Activated CD4-positive, alpha-beta T cell treated with anti-CD3 and anti-CD28 coated beads for 48 hours (primary cell): ENCODE measurements at places on chromosomes 16 and 17.
A peak's percentile ranks its signal among the peaks of the same experiment; 100 is the strongest.

GRCh38 chr16:30662449-30662848 is 4.2 kb downstream of the FBRS start:
- DNase-seq, result no peak

DNA sequence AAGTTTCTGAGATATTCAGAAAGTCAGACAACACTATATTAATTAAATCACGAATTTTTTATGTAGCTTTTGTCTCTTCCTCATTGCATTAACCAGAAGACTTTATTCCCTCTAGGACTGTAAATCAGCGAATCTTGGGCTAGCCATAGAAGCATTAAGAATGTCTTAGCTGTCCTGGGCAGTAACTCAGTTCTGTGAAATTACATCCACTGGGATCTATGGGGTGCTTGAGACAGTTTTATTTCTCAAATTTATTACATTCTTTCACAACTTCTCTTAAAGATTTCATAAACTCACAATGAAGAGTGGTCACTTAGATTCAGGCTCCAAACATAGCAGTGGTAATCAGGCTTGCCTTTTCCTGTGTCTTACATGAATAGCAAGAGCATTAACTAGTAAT is 1153.4 kb downstream of the CDH8 start:
- no peak for DNase-seq

- no peak for DNase-seq
Observed at GRCh38 chr17:79219208-79219935, 144.7 kb downstream of the ENGASE start.

GRCh38 chr17:40251576-40251975 is 32.5 kb downstream of the WIPF2 start:
- DNase-seq, result no peak

GRCh38 chr16:87043231-87044031 is 273.8 kb downstream of the C16orf95 start:
- no peak for DNase-seq

DNA sequence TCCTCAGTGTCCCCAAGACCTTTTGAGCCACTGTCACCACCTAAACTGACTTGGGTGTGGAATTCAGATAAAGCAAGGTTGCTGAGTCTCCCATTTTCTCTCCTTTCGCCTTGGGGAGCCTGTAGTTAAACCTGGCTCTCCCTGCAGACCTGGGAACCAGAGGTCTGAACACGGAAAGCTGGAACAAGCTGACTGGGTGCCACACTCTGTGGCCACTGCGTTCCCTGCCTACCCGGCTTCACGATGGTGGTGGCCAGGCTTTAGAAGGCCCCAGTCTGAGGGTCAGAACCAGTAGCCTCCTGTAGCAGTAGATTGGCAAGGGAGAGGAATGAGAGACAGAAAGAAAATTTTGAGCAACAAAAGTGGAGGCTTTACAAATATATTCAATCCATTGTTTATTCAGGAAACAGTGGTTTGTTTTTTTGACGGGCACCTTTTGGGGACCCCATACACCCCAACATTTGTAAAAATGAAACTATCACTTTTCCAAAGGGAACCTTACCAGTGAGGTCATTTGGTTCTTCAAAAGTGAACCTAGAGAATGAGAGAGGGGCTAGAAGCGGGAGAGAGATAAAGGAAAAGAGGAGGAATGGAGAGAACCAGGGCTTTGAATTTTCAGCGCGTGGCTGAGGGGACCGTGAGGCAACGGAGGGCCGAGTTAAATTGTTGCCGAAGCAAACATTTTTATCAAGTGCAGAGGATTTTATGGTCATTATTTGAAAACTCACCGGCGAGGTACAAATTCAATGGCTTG is 1.8 kb upstream of the HOXB8 start:
- no peak for DNase-seq

DNA sequence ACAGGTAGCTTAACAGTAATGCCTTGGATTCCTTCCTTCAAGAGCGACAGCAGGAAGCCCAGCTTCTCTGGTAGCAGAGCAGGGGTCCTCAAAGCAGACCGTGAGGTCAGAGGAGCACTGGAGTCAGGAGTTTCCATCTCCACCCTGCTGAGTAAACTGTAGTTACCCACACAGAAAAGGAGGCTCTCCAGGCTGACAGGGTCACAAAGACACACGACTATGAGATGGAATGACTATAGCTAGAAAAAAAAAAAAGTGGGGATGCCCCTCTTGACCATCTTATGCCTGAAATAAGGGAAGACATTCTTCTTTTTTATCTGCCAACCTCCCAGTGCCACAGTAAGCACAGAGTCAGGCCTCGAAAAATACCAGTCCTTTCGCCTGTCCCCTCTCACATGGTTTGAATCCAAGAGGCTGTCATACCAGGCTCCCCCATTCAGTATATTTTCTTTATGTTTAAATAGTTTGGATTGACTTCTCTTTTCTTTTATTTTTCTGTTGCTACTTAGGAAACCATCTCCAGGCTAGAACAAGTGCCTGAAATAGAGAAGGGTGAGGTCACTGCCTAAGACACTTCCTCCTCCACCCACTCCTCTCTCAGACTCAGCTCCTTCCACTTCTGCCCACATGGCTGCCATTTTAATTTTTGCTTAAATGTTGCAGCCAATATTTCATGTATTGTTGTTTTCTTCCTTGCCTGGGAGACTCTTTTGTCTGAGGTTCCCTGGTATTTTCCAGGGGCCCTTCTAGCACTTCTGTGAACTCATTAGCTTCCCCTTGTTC is 707.4 kb downstream of the MAF start:
- DNase-seq, result peak; percentile 34

- DNase-seq, result no peak
Observed at GRCh38 chr16:71225145-71225544, 5.4 kb downstream of the HYDIN start.

- DNase-seq, result no peak
Observed at GRCh38 chr16:4904942-4905615, 31.9 kb downstream of the PPL start.
